ENCODE measurements at places on chromosomes 7 and 10. TPM values are rescaled to one million over a fixed set of nuclear protein-coding genes. Genes with fewer than 3 reads are reported as not detected.

The MUC3A gene
- total RNA-seq: 0.36 TPM

The PLXNA4 gene
- 2.5 TPM for total RNA-seq

GRCh38 chr10:5961405-5962100, 15.8 kb downstream of the IL15RA start:
- H3K36me3 ChIP-seq: no peaks in the 10 kb centered on the region
- H3K4me1 ChIP-seq: no peaks in the 10 kb centered on the region
- no peak for DNase-seq
- H3K4me3 ChIP-seq: no peak overlapping the region

DNA sequence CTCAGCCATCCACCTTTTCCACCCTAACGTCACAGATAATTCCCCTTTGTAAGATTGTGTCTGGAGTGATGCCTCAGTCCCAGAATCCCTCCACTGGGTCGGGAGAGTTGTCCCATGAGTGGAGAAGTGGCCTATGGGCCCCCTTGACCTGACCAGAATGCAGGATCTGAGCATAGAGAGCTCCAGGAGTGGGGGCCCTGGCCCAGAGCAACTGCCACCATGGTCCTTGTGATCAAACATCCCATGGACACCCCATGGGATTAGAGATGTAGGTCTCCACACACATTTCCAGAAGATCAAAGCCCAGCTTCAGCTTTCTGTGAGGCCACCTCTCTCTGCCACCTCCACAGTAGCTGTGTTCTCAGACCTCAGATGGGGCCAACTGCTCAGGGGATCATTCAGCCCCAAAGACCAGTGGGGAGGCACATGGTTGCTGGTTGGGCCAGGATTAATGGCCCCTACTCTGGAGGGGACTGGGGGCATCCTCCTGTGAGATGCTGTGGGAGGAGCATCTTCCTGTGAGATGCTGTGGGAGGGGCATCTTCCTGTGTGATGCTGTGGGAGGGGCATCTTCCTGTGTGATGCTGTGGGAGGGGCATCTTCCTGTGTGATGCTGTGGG, 28.5 kb upstream of the DPYSL4 start:
- peaks cover 14% of the 10 kb centered on the region for H3K4me1 ChIP-seq
- no peaks in the 10 kb centered on the region for H3K27me3 ChIP-seq
- peaks cover 6% of the 10 kb centered on the region for H3K36me3 ChIP-seq
- no peak overlapping the region for H3K27ac ChIP-seq

- H3K4me1 ChIP-seq: no peaks in the 10 kb centered on the region
- no peak for DNase-seq
- H3K4me3 ChIP-seq: no peak overlapping the region
These were observed 203.6 kb downstream of the TCF7L2 start for GRCh38 chr10:113153493-113154102.

- H3K27ac ChIP-seq: peak overlapping the region; percentile 27
- DNase-seq: no peak
- H3K27me3 ChIP-seq: no peaks in the 10 kb centered on the region
- no peaks in the 10 kb centered on the region for H3K36me3 ChIP-seq
- no peak overlapping the region for H3K4me3 ChIP-seq
These were observed 126.2 kb downstream of the CCNY start for GRCh38 chr10:35462491-35462934.

- no peak for DNase-seq
- no peaks in the 10 kb centered on the region for H3K4me1 ChIP-seq
- no peaks in the 10 kb centered on the region for H3K36me3 ChIP-seq
These were observed 129.9 kb upstream of the ZNF32 start for GRCh38 chr10:43778571-43778970.

DNA sequence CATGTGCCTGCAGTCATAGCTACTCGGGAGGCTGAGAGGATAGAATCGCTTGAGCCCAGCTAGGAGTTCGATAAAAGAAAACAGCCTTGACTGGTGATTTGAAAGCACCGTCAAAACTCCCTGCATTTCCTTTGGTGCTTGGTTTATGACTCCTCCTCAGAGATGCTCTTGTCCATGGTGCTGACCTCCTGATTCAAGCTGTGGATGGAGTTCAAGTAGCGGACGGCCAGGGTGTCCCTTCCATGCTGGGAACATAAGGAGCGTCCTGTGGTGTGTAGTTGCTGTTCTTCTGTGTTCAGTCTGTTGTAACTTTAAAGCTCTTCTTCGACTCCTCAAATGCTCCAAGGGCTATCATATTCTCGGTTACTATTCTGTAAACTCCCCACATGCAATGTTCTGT, 382.5 kb upstream of the KIAA1217 start:
- no peak for DNase-seq
- H3K27ac ChIP-seq: no peak overlapping the region
- peaks cover 4% of the 10 kb centered on the region for H3K27me3 ChIP-seq
- H3K36me3 ChIP-seq: no peaks in the 10 kb centered on the region
- H3K4me1 ChIP-seq: no peaks in the 10 kb centered on the region

DNA sequence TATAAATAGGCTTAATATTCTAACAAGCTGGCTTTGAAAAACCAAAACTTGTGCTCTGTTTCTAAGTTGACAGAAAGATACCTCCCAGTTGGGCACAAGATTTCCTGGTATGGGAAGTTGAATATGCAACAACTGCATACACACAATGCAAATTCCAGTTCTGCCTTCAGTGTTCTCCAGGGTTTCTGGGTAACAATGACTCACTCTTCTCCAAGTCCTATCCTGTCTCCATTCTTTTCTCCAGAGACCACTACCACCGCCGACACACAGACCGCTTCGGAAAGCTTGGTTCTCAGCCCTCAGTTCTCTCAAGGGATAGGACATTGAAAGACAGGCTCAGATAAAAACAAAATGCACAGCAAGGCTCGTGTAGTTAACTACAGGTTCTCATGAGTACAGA, 12.2 kb downstream of the PDE1C start:
- H3K27ac ChIP-seq: no peak overlapping the region
- H3K4me1 ChIP-seq: no peaks in the 10 kb centered on the region
- no peak overlapping the region for H3K4me3 ChIP-seq
- H3K36me3 ChIP-seq: no peaks in the 10 kb centered on the region
- peaks cover 3% of the 10 kb centered on the region for H3K27me3 ChIP-seq

DNA sequence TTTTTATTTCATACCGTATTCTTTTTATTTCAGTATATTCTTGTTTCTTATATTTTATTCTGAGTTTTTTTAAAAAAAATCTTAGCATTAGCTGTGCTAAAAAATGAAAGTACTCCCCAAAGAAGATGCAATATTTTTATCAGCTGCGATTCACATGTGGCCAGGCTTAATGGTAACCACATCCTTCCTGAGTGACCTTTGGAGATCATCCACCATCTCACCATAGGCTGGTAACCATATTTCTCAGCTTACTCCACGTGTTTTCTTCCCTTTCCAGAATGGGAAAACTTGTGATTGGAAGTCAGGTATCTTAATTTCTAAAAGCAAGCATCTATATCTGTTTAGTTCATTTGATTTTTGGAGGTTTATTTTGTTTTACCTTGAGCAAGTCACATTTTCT, 18.8 kb upstream of the LIPM start:
- H3K27ac ChIP-seq: no peak overlapping the region
- H3K4me3 ChIP-seq: no peak overlapping the region
- no peaks in the 10 kb centered on the region for H3K36me3 ChIP-seq
- H3K27me3 ChIP-seq: no peaks in the 10 kb centered on the region

- H3K4me3 ChIP-seq: no peak overlapping the region
- no peaks in the 10 kb centered on the region for H3K4me1 ChIP-seq
- no peaks in the 10 kb centered on the region for H3K36me3 ChIP-seq
These were observed 196.4 kb upstream of the VSTM2A start for GRCh38 chr7:54345746-54346145.

- no peaks in the 10 kb centered on the region for H3K36me3 ChIP-seq
- H3K4me3 ChIP-seq: no peak overlapping the region
- H3K27me3 ChIP-seq: no peaks in the 10 kb centered on the region
- H3K4me1 ChIP-seq: no peaks in the 10 kb centered on the region
These were observed 152.9 kb upstream of the PLXDC2 start for GRCh38 chr10:19663344-19663743.

- H3K27ac ChIP-seq: peak within 1 kb of the TSS; percentile 87
- peaks cover 5% of the 10 kb centered on the region for H3K4me1 ChIP-seq
- H3K36me3 ChIP-seq: no peaks in the 10 kb centered on the region
- DNase-seq: peak; percentile 99
- peaks cover 3% of the 10 kb centered on the region for H3K27me3 ChIP-seq
These were observed at the start of gene SKAP2 for GRCh38 chr7:26864309-26865093. Gene SKAP2, minus strand, starts transcription at chr7:26864590. Its CDS starts 161 bp downstream, at chr7:26864429.

GRCh38 chr7:1368184-1368681, 91.0 kb downstream of the MICALL2 start:
- H3K4me3 ChIP-seq: no peak overlapping the region
- H3K27me3 ChIP-seq: peaks cover 47% of the 10 kb centered on the region
- DNase-seq: no peak
- H3K27ac ChIP-seq: no peak overlapping the region
- H3K36me3 ChIP-seq: no peaks in the 10 kb centered on the region
- H3K4me1 ChIP-seq: no peaks in the 10 kb centered on the region

GRCh38 chr7:1085910-1086421, 1.9 kb upstream of the GPER1 start:
- H3K4me3 ChIP-seq: no peak overlapping the region
- no peaks in the 10 kb centered on the region for H3K27me3 ChIP-seq
- no peak for DNase-seq
- H3K36me3 ChIP-seq: no peaks in the 10 kb centered on the region
- peaks cover 12% of the 10 kb centered on the region for H3K4me1 ChIP-seq

DNA sequence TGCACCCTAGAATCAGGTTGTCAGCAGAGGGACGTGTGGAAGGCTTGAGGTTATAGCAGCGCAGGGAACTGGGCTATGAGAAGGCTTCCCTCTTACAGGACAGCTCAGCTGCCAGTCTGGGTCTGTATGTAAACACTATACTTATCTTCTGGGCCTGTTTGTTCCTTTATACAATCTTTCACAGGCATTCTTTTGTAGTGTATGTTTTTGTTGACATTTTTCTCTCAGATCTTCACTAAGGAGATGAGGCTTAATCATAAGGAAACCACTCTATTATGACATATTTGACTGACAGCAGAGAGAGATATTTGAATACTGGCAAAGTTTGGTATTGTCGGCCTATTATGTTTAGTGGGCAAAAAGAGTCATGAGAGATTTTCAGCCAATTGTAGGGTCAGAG, 929 bp downstream of the GBF1 start:
- H3K27me3 ChIP-seq: no peaks in the 10 kb centered on the region
- no peak for DNase-seq
- peaks cover 64% of the 10 kb centered on the region for H3K4me1 ChIP-seq
- peak overlapping the region; percentile 86 for H3K27ac ChIP-seq

GRCh38 chr7:33774762-33775523, 130.4 kb upstream of the BMPER start:
- DNase-seq: peak; percentile 32
- H3K36me3 ChIP-seq: no peaks in the 10 kb centered on the region
- H3K27ac ChIP-seq: no peak overlapping the region

DNA sequence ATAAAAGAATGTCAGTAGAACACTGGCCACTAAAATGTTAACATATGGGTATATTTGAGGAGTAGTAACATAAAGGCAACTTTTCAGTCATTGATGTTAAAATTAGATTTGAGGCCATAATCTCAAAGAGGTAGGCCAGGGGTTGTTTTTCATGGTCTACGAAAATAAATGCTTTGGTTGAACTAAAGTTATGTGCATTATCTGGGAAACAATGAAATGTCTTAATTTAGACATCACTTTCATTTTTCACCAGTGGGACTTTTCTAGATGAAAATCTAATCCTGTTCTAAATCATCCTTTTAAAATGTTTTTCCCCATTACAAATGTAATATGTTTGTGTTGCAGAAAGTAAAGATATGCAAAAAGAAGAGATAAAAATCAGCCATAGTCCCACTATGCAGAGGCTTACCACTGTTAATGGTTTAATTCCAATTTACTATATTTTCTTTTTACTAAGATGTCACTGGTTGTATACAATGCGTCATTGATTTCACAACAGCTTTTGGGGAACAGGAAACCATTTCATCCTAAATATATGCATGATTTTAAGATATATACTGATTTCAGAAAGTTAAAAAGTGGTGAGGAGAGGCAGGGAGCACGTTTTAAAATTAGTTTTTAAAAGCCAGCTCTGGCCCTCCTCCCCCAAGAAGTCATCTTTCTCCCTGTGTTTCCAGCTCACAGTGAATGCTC, 64.3 kb downstream of the ARID5B start:
- H3K4me3 ChIP-seq: no peak overlapping the region
- H3K27me3 ChIP-seq: no peaks in the 10 kb centered on the region
- DNase-seq: no peak
- no peaks in the 10 kb centered on the region for H3K36me3 ChIP-seq
- no peak overlapping the region for H3K27ac ChIP-seq
